EH (cell line): ENCODE measurements at places on chromosomes 6 and 20.

GRCh38 chr20:771741-772464 lies 3.6 kb upstream of the SLC52A3 start:
- DNase-seq, result no peak

DNA sequence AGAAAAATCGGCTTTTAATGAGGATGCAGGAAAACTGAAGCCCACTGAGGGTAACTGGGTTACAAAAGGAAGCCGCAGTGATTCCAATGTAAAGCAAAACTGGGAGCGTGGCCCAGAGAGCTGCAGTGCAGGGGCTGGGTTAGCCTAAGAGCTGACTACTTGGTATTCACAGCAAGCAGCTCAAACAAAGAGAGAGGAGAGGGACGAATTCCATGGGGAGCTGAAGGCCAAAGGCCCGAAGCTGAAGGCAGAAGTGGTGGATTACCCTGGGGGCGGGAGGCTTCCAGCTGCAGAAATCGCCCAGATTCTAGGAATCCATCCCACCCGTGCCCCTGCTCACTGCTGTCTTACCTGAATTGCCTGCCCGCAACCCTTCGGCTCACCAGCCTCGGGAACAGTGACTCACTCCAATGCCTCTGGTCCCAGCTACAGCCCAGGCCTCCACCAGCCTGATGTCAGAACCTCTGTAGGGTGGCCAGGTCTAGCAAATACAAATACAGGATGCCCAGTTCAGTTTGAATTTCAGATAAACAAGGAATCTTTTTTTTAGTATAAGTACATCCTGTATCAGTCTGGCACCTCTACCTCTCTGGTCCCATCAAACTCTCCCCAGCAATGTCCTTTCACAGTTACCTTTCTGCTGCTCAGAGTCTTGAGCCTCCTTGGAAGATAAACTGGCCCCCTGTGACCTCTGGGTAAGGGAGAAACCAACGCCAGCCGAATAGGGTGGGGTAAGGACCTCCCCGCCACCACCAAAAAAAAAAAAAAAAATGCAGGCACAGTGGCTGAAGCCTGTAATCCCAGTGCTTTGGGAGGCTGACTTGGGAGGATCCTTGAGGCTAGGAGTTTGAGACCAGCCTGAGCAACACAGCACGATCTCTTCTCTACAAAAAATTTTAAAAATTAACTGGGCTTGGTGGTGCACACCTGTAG lies 14.6 kb upstream of the ZMYND8 start:
- no peak for DNase-seq

DNA sequence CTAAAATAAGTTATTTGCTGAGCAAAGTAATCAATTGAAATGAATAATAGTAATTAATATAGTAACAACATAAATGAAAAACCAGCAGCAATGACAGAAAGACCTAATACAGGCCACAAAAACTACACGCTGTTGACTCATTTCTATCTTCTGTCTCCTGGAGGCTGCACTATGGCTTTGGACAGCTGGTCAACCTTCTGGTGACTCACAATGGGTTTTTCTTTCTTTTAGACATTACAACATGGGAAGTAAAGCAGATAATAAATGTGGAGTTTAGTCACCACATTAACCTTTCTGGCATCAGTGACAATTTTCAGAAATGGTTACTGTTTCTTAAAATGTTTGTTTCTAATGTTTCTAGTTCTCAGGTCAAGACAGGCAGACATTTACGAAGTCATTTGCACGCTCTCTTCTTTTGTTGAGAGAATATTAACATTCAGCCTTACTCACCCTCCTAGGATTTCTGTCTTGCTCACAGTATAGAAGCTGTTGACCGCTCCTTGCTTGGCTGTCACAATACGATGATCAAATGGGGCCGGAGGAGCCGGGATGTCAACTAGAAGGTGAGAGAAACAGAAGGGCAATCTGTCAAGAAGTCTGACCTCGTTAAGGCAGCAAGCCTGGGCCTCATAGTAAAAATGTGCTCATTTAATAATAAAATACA lies 62.2 kb downstream of the MYLK4 start:
- peak; percentile 72 for DNase-seq

GRCh38 chr20:5845681-5846615 lies 95.7 kb downstream of the SHLD1 start:
- peak; percentile 25 for DNase-seq

- DNase-seq, result no peak
These were observed 254.7 kb downstream of the TSHZ2 start for GRCh38 chr20:53226826-53227225.

DNA sequence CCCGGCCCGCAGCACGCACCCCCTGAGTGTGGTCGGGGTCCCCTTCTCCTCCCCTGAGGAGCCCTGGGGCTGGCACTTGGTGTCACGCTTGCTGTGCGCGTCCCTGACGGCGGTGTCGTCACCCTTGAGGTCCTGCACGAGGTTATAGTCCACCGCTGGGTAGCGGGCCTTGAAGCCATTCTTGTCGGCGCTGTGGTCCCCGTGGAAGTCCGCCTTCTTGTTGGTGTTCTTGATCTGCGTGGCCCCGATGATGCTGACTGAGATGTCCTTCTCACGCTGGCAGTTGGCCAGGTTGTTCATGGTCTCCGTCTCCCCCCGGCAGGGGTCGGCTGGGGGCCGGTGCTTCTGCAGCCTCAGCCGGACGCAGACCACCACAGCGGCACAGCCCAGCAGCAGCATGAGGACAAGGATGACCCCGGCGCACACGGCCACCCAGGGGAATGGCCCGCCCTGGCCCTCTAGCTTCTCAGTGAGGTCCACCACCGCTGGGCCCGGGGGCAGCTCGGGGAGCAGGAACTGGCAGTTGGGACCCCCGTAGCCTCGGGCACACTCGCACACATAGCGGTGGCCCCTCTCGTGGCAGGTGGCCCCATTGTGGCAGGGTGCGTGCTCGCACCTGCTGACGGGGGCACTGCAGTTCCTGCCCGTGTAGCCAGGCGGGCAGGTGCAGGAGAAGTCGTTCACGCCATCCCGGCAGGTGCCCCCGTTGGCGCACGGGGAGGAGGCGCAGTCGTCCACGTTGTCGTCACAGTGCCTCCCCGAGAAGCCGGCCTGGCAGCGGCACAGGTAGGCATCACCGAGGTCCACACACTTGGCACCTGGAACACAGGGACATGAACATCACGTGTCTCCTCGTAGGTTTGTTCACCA lies 7.4 kb downstream of the DLL1 start:
- no peak for DNase-seq

- no peak for DNase-seq
These were observed 8.6 kb downstream of the VNN2 start for GRCh38 chr6:132749111-132749510.

DNA sequence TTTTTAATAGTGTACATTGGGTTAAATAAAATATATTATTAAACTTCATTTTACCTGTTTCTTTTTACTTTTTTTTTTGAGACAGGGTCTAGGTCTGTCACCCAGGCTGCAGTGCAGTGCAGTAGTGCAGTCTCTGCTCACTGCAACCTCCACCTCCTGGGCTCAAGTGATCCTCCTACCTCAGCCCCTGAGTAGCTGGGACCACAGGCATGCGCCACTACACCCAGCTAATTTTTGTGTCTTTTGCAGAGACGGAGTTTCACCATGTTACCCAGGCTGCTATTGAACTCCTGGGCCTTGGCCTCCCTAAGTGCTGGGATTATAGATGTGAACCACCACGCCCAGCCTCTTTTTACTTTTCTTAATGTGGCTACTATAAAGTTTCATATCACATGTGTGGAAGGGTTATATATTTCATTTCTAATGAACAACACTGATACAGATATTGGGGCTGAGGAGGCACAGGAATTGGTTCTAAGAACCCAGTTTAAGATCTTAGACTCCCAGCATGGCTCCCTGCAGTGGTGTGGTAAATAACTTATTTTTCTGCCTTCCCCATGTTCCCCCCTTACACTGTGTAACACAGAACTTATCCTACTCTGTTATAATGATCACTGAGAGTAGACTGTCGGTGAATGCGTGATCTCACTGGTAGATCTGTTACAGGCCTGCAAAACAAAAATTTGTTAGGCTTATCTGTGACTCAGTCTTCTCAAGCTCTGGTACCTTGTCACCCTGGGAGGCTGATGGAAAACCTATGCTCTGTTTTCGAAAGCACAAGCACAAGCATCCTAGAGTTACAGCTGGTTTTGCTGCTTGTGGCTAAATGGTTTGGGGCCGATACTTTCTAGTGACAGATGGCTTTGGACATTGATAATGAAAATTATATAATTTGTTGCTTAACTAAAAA lies 5.8 kb upstream of the ATXN1 start:
- no peak for DNase-seq

DNA sequence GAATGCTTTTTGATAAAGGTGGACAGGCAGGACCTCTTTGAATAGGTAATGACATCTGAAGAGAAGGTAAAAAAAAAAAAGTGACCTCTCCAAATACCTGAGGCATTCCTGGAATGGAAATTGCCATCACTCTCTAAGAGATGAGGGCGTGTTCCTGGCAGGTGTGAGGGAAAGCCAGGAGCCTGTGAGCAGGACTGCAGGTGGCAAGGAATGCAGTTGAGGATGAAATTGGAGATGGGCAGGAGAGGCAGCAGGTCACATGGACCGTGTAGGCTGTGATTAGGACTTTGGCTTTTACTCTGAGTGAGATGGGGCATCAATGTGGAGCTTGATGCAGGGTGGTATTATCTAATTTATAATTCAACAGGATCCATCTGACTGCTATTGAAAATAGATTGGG lies 227.4 kb downstream of the LRFN2 start:
- DNase-seq, result no peak

- no peak for DNase-seq
These were observed 29.5 kb downstream of the NAPB start for GRCh38 chr20:23391707-23392310.

GRCh38 chr6:92849636-92850035 lies 569.7 kb downstream of the EPHA7 start:
- DNase-seq, result no peak

- no peak for DNase-seq
These were observed 238.5 kb downstream of the GMPR start for GRCh38 chr6:16476861-16477260.

DNA sequence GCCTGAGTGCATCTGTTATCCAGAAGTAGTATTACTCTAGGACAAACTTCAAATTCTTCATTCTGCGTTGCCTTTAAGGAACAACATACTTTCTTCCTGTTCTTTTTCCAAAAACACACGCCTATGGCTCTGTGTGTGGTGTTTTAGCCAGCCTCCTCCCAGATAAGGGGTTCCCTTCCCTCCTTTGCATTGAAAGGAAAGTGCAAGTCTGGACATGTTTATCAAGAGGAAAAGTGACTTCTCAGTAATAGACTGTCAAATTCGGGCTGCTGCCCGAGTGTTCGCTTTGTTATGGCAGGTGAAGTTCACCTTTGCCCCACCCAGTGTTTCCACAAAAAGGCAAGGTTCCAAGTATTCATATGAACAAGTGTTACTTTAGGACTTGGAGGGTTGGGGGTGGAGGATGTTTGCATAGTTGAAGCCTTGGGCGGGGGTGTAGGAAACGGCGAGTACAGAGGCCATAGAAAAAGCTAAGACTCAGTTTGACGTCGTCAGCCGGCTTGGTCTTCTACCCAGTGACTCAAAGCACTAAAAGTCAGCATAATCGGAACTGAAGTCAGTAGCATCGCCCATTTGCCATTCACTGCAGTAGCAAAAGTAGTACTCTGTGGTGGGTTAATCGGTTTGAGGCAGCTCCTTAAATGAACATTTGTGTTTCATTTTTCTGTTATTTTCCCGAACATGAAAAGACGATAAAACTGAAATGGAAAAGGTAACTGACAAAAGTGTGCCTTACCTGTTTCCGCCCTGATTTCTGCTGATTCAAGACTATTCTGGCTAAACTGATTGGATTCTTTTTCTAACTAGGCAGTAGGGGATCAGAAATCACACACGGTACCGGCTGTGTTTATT lies 12.5 kb downstream of the PRDM1 start:
- DNase-seq, result peak; percentile 82

GRCh38 chr20:1994627-1995026 lies 769 bp upstream of the PDYN start:
- DNase-seq, result no peak

GRCh38 chr20:63740627-63741353 lies 1.2 kb downstream of the SLC2A4RG start:
- peak; percentile 89 for DNase-seq

DNA sequence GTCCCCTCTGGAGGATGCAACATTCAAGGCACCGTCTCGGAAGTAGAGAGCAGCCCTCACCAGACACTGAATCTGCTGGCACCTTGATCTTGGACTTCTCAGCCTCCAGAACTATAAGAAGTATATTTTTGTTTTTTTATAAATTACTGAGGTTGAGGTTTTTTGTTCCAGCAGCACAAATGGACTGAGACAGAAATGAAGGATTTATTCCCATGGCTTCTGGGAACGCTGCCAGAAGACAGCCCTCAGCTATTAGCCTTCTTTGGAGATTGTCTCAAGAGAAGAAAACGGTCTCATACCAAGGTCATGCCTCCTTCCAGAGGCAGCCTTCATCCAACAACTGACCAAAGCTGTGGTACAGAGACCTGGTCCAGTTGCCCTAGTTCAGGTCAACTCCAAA lies 85.4 kb downstream of the CHMP4B start:
- DNase-seq, result peak; percentile 84

DNA sequence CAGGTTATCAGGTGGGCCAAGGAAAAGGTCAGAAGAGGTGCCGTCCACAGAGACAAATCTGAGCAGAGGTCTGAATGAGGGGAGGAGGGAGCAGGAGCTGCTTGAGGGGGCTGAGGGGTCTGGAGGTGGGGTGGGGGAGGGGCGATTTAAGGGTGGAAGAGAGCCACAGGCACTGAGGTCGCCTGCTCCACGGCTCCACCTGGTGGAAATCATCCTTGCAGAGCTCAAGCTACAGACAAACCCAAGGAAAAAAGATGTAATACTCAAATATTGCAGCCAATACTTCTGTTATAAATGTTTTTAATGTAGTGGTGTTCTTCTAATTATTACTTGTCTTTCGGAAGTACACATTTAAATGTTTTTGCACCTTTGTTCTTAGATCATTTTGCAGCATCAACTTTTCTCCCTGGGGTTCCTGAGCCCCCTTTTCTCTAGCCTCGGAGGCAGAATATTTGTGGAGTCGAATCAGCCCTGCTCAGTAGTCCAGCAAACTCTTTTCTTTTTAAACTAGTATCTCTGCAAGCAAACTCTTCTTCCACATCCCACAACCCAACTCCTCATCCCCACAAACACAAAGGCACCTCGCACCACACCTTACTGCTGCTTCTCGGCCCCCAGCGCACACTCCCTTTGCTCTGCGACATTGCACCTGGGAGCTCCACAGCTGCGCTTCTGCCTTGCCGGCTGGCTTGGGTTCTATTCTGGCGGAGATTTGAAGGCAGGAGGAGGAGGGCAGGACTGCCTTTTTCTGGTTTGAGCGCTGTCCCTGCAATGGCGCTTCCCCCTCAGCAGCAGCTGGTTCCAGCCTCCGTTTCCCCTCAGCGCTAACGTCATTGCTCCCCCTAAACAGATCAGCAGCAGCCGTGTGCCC lies 51.0 kb upstream of the TFAP2A start:
- peak; percentile 57 for DNase-seq

GRCh38 chr6:132972971-132973370 lies 158.6 kb downstream of the RPS12 start:
- no peak for DNase-seq

DNA sequence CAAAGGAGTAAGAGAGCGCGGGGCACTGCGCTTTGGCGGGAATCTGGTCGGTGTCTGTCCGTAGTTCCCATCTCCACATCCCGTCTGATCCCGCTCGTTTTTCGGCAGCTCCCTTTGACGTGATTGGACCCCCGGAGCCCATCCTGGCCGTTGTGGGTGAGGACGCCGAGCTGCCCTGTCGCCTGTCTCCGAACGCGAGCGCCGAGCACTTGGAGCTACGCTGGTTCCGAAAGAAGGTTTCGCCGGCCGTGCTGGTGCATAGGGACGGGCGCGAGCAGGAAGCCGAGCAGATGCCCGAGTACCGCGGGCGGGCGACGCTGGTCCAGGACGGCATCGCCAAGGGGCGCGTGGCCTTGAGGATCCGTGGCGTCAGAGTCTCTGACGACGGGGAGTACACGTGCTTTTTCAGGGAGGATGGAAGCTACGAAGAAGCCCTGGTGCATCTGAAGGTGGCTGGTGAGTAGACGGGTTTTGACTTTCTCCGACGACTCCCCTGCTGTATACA lies 1.4 kb downstream of the BTN1A1 start:
- DNase-seq, result peak; percentile 8
